Stimulated activated CD4-positive, alpha-beta T cell treated with anti-CD3 and anti-CD28 coated beads, Interleukin-1b, Interleukin-23, amount 100 ng/mL, for 1 hour (primary cell): ENCODE measurements at places on chromosomes 12 and 14.

DNA sequence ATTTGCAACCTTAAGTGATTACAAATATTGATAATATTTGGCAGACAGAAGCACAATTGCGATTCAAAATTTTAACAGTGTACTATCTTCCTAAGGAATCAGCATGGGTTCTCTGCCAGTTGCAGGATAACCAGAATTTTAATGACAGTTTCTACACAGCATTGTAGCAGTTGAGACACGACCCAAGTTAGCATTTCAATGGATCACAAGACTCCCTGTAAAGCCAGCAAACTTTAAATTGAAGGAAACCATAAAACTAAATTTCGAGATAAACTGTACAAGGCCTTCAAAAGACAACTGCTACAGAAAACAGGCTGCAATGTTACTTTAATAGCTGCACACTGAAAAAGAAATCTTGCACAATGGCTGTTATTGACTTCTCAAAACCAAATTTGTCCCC, 154.9 kb downstream of the MED13L start:
- no peak for DNase-seq

- DNase-seq = no peak
Observed at GRCh38 chr14:20409226-20409625, 4.1 kb downstream of the TEP1 start.

- no peak for DNase-seq
Observed at GRCh38 chr14:70664698-70665447, 23.2 kb downstream of the TTC9 start.

DNA sequence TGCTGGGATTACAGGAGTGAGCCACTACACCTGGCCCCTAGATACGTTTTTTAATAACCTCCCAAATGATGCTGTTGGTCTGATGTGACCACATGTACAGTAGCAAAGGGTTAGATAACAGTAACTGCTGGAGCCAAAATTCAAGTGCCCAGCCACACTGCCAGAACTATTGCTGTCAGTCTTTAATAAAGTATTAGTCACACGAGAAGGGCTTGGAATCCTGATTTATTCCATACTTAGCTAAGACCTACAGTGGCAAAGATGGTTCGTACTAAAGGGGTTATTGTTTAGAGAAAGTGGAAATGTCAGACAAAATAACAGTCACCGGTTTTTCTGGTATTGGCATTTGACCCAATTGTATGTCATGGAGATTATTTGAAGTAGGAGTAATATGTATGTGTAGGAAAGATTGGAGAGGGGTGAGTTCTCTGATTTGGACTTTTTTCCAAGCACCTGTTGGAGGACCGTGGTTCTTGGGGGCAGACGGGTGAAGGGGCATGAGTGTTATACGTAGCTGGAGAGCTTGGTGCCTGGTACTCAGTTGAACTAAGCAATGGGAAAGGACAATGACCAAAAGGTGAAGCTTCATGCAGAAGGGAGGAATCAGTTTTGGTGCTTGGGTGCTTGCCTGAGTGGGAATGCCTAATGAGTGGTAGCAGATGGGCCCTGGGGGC, 9.7 kb downstream of the TUBA1C start:
- no peak for DNase-seq

- DNase-seq = no peak
Observed at GRCh38 chr12:109829667-109830066, 3.5 kb downstream of the TRPV4 start.

GRCh38 chr12:14654416-14654815, 42.0 kb downstream of the GUCY2C start:
- no peak for DNase-seq

DNA sequence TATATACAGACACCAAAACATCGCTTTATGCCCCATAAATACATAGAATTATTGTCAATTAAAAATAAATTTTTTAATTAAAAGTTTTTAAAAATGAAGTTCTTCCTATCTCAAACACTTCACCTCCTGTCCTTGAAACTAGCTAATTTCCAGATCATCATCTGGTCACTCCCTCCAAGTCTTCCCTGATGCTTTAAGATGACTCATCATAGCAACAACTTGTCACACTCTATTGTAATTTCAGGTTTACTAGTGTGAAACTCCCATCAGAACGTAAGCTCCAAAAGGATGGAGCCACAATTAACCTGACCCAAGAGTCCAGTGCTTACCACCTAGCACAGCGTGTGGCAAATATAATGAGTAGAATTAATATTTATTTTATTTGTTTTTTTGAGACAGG, 16.3 kb downstream of the GXYLT1 start:
- DNase-seq = no peak

GRCh38 chr14:69323266-69323998, 63.5 kb downstream of the GALNT16 start:
- no peak for DNase-seq

GRCh38 chr12:72511906-72512305, 239.7 kb downstream of the TRHDE start:
- no peak for DNase-seq

DNA sequence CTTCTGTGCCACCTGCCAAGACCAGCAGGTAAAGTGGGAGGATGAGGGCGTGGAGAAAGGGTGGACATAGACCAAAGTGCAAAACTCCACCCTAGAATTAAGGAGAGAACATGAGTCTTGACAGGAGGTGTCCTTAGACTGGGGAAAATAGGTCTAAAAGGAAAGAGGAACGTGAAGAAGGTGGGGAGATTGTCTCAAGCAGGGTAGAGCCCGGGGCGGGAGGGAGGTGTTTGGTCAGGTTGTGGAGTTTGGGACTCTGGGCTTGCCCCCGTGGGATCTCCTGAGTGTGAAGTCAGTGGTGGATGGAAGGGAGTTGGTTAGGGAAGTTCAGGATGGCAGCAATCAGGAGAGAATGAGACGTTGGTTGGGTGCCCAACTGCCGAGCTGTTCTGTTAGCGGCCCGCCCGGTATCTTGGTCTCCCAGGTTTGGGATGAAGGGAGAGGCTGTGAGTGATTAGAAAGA, 386 bp downstream of the DGKA start:
- no peak for DNase-seq

GRCh38 chr12:56864318-56864717, 69.9 kb downstream of the SDR9C7 start:
- DNase-seq = no peak

- peak; percentile 28 for DNase-seq
Observed at GRCh38 chr12:92928421-92928961, 604 bp downstream of the EEA1 start.

DNA sequence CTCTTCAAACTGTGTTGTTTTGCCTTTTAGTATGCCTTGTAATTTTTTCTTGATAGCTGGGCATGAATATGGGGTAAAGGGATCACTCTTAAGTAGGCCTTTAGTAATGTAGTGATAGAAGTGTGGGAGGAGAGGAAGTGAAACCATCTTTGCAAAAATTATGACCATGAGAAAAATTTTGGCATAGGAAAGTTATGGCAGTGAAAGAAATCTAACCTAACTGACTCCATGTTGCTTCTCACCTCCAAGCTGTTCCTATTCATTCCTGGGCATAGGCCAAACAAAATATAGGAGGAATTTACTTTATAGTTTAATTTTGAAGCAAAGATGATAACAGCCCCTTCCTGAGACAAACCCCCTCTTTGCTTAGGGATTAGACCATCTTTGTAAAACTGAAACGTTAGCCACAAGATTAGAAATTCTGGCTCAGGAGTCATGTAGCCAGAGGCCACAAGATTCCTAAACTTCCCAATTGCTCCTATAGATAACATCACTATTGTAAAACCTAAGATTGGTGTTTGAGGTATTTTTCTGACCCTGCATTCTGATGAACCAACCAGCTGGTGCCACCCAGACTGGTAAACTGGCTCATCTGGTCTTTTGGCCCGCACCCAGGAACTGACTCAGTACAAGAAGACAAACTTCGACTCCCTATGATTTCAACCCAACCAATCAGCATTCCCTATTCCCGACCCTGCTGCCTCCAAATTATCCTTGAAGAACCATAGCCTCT, 45.8 kb downstream of the CRADD start:
- DNase-seq = no peak

DNA sequence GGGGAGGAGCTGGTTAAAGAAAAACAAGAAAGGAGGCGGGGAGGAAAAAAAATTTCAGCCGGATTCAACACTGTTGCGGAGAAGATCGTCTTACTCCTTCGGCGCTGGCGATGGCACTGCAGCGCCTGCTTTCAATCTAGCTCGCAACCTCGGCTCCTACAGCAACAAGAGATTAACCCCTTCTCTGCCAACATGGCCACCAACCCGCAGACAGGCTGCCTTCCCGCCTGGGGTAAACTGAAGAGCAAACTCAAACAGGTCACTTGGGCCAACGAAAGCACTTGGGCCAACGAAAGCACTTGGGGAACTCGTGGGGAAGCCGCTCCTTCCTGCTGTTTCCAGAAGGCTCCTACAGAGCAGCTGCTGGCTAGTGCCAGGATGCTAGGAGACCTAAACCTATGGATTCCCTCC, 73.7 kb downstream of the CIT start:
- no peak for DNase-seq

DNA sequence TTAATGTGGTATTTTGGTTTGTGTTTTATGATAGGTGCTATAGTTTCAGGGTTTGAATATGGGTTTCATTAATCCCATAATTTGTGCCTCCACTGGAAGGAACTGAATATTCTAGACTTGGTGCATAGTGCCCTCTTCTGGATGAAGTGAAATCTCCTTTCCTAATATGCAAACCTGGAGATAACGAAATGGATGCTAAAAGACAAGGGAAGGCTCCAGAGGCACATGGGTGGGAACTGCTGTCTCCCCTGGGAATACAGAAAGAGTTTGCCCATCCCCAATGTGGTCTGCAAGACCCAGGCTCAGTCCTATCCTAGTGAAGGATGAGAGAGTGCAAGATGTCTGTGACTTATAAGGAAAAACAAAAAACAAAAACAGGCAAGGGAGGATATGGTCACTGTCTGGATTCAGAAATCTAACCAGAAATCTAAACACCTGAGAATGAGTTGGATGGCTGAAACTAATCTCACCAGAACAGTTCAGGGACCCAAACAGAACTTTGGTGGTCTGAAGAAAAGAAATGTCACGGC, 142.3 kb upstream of the TMPO start:
- DNase-seq = no peak

GRCh38 chr12:41402801-41403200, 214.7 kb downstream of the PDZRN4 start:
- DNase-seq = no peak

GRCh38 chr12:64181430-64182291, 40.4 kb downstream of the KICS2 start:
- DNase-seq = no peak

- no peak for DNase-seq
Observed at GRCh38 chr14:89603938-89604480, 187.0 kb upstream of the FOXN3 start.

DNA sequence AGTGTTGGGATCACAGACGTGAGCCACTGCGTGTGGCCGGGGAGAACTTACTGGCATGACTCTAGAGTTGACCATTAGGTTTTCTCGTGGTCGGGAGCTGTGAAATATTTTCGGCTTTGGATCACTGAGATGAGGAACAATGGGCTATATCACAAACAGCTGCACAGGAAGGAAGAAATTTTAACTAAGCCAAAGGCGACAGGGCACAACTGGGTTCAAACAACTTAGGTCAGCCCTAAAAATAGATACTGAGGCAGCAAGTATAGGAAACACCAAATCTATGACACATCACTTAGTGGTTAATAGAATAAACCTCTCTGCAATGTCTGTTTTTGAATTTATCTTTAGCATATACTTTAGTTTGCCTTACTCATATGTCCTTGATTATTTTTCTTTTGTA, 162.9 kb downstream of the LRIG3 start:
- DNase-seq = no peak

DNA sequence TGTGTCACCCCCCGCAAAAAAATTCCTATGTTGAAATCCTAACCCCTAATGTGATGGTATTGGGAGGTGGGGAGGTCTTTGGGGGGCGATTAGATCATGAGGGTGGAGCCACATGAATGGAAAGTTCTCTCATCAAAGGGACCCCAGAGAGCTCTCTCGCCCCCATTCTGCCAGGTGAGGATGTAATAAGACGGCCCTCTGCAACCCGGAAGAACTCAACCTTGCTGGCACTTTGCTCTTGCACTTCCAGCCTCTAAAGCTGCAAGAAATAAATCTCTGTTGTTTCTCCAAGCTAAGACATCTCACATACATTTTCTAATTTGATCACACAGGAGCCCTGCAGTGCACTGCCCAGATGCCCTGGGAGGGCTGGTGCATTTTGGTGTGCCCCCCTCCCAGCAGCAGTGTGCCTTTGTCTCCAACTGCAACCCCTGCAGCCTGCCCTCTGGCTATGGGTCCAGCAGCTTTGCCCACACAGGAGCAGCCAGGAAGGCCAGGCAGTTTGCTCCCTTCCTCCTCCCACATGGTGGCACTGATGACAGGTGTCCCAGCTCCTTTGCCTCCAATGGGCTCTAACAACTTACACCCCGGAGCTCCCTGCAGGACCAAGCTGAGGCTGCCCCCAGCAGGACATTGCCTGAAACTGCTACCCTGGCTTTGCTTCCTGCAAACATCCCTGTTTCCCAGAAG, 59.3 kb downstream of the C14orf132 start:
- DNase-seq = no peak

GRCh38 chr14:91606851-91607250, 96.7 kb upstream of the PPP4R3A start:
- no peak for DNase-seq

GRCh38 chr14:97638864-97639263, 841.7 kb downstream of the VRK1 start:
- no peak for DNase-seq

- DNase-seq = no peak
Observed at GRCh38 chr14:53716578-53716977, 240.0 kb downstream of the BMP4 start.

DNA sequence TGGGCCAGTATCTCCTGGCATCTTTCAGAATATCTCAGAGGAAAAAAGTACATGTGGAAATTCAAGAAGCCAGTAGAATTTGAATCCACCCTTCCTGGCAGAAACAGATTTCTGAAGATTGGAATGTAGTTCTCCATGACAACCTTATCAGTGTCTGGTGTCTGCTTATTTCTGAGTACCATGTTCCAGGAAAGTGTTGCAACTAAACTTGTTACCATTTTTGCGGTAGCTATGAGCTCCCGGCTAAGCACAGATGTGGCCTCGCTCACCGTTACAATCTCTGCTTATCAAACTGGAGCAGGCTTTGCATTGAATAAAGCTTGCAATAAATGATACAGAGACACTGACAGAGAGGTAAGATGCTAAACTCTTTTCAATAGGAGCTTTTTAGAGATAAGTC, 13.0 kb upstream of the ITPR2 start:
- DNase-seq = no peak

- DNase-seq = no peak
Observed at GRCh38 chr14:65637780-65638179, 225.2 kb downstream of the FUT8 start.

DNA sequence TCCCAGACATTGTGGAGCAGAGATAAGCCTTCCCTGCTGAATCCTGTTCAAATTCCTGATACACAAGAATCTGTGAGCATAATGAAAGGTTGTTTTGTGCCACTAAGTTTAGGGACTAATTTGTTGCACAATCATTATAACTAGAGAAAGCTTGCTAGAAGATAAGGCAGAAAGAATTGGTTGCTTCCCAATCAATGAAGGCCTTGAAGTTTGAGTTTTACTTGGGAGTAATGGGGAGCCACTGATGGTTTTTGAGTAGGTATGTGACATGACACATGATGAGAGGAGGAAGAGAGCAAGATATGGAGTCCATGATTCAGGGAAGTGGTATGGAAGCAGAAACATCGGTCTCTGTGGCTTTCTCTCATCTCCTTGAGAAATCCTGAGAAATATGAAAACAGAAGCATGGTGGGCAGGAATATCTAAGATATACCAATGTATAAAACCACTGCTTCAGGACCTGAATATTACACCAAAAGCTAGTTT, 13.3 kb upstream of the TCP11L2 start:
- DNase-seq = no peak
